Fibroblast of skin of scalp (primary cell): ENCODE measurements at places on chromosomes 3 and 15.

- DNase-seq = no peak
These were observed 8.1 kb downstream of the CHRNA5 start for GRCh38 chr15:78573416-78573815.

- DNase-seq = no peak
These were observed 258.9 kb downstream of the FHIT start for GRCh38 chr3:60992395-60992794.

DNA sequence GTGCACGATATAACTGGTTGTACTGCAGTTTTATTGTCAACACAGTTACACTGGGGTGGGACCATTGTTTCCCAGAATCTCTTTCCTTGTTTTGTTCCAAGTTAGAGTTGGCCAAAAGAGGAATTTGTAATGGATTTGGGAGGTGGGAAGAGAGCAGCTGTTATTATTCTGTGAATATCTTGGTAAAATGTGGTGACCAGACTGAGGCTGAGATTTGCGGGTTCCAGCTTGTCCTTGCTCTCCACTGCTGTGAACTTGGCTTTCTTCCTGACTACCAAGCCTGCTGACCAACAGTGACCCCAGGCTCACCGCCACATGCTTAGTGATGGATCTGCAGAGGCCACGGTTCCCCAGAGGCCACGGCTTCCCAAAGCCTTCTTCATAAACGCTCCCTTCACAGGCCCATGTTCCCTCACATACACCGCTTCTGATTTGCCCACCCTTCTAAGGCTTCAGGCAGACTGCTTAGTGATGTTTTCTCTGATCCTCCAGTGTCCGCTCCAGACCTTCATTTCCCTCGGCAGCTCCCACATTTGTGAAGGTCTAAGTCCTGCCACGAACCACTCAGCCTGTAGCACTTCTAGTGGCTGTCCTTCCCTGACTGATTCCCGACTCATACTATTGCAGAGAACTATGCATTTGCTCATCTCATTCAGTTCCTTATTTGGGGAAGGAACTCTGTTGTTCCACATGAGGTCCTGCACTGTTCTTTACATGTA is 525.5 kb upstream of the RGMA start:
- no peak for DNase-seq

- DNase-seq = no peak
These were observed 21.7 kb upstream of the SYN2 start for GRCh38 chr3:11982341-11982941.

DNA sequence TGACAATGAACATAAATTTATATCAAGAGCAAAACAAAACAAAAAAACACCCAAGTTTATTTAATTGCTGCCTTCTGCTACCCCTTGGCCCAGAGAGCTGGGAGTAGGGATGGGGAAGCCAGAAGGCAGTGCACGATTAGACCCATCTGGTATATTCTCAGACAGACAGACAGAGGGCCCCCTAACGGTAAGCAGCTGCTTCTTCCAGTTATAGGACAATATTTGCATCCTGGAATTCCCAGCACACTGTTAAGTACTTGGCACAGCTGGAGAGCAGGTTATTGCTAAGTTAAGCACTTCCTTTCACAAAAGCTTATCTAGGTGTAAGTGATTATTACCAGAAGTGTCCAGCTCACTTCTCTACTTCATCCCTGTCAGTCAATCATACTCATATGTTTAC is 39.3 kb downstream of the C2CD4B start:
- peak; percentile 45 for DNase-seq

DNA sequence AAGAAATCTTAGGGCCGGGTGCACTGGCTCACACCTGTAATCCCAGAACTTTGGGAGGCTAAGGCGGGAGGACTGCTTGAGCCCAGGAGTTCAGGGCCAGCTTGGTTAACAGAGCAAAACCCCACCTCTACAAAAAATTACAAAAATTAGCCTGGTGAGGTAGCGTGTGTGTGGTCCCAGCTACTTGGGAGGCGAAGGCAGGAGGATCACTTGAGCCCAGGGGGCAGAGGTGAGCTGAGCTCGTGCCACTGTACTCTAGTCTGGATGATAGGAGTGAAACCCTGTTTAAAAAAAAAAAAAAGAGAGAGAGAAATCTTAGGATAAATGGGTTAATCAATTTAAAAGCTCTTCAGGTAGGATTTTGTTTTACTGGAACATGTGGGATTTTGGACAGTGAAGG is 31.2 kb upstream of the DUT start:
- DNase-seq = no peak

DNA sequence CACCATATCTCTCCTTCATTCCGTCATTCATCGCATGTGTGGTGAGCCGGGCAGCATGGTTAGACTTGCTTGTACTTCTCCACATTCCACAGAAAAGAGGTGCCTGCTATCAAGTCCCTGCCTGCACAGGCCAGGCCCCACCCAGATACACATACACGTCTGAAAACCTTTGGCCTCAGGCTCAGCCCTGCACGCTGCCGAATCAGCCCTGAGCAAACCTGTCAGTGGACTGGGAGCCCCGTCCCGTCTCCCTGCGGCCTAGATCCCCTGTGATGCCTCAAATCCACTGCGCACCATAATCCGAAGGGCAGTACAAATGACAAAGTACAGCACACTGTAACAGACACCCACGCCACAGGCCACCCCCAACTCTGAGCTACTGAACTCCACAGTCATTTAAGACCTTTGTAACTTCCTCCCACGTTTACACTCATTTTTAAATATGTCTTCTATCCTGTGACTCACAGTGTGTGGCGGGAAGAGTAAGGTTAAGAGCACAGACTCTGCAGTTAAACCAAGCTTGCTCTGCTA is 67.1 kb downstream of the MB21D2 start:
- DNase-seq = peak; percentile 56

GRCh38 chr3:170368921-170369320 is 11.4 kb downstream of the SKIL start:
- DNase-seq = no peak

GRCh38 chr15:82231233-82231632 is 31.3 kb downstream of the EFL1 start:
- DNase-seq = no peak

DNA sequence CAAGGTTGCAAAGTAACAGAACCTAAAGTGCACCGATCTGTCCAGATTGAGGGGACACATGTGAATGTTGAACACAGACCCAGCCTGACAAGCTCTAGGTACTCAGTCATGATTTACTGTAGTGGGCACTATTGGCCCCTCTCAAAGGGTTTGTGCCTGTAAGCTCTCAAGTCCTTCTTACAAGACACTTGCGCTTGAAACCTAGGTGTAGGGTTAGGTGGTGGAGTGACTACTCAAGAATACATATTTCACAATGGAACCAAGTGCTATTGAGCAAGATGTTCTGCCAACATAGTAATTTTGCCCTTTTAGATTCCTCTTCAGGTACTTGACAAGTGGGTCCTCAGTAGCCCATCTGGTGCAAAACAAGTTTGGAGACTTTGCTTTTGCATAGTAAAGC is 169.9 kb downstream of the AKAP13 start:
- no peak for DNase-seq

DNA sequence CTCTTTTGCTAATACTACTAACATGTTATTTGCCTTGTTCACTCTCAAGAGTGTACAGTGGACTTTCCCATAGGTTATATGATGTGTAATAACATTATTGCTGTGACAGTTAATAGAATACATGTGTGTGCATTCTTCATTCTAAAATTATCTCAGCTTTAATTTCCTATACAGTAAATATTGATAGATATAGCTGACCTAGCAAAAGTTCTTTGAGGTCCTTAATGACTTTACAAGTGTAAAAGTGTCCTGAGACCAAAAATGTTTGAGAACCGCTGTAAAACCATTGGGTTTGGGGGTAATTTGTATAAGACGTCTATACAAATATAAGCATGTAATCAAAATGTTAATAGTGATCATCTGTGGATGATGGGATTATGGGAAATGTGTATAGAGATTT is 469.5 kb upstream of the PROK2 start:
- DNase-seq = no peak

GRCh38 chr15:87733541-87733941 is 523.0 kb downstream of the NTRK3 start:
- DNase-seq = no peak

GRCh38 chr15:33722005-33722672 is 246.2 kb upstream of the CHRM5 start:
- DNase-seq = peak; percentile 18

DNA sequence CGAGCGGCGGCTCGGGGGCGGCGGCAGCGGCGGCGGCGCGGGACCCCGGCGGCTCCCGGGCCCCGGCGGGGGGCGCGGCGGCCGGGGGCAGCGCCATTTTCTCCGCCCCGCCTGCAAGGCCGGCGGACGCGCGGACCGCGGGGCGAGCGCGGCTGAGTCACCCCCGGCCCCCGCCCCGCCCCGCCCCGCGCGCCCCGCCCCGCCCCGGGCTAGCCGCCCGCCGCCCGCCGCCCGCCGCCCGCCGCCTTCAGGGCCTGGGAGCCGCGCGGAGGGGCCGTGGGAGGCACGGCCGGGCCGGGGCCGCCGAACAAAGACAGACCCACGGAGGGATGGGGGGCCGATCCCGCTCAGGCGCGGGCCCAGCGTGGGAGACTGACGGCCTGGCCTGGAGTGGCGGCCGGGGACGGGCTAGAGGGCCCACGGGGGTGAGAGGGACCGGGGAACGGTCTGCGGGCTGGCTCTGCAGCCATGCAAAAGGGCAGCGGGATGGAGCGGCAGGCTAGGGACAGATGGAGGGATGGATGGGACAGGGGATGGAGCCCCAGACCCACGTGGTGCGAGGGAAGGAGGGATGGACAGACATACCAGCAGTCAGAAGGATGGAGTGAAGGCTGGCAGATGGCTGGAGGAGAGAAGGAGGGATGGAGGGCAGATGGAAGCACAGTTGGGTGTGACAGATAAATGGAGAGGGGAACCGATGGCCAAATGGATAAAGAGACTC is at the start of gene EIF4E3:
Gene EIF4E3, minus strand, starts transcription at position 132 of the 721 bp plus-strand sequence. Its CDS starts 35 bp downstream, at position 97.
- DNase-seq = peak; percentile 45

DNA sequence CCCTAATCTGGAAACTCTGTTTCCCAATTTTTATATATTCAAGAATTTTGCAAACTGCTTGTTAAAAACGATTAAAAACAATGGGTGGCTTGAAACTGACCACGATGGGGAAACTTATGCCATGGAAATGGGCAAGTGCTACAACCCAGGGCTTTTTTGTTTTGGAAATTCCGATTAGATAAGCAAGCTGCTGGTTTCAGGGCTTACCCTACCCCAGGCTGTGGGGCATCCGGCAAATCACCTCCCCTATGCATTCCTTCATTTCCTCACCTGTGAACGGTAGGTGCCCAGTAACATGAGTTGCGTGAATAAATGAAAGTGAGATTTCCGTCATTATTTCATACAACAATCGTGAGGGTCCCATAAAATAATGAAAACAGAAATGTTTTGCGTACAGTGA is 34.3 kb downstream of the ST6GAL1 start:
- DNase-seq = no peak

- no peak for DNase-seq
These were observed 96.9 kb upstream of the MYRIP start for GRCh38 chr3:39712413-39713048.

DNA sequence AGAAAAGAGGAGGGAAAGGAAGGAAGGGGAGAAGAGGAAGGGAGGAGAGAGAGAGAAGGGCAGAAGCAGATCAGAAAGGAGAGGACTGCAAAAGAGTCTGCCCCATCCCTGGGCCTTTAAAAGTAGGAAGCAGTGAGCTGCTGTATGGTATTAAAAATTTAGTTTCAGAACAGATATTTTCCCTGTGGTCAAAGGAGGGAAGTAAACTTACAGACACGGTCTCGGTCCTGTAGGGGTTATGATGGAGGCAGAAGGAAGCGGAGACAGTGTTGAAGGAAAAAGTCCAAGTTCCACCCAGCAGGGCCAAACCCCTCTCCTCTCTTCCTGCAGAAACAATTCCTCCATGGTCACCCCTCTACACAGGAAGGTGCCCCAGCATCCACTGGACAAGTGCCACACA is 122.0 kb upstream of the PROK2 start:
- no peak for DNase-seq

DNA sequence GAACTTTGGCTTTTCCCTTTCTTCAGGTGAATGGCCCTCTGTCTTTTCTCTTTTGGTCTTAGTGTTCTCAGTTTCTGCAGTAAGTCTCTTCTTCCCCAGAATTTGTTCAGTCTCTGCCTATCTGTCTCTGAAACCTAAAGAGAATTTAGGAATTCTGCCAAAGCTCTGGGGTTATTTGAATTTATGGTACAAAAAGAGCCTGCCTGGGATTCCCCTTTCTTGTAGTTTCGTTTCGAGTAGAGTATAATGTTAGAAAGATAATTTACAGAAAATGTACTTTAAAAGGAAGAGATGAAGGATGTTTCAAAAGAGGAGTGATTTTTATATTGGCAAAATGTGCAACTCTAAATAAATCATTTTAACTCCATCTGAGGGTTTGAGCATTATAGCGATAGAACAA is 247.4 kb upstream of the SATB1 start:
- DNase-seq = no peak

GRCh38 chr15:49063402-49064280 is 17.4 kb upstream of the SECISBP2L start:
- DNase-seq = no peak

- no peak for DNase-seq
These were observed 31.6 kb downstream of the SAXO2 start for GRCh38 chr15:82294061-82294690.

GRCh38 chr15:80070840-80071239 is 11.4 kb downstream of the ZFAND6 start:
- DNase-seq = peak; percentile 41

GRCh38 chr3:172673210-172673679 is 37.6 kb downstream of the NCEH1 start:
- peak; percentile 78 for DNase-seq

DNA sequence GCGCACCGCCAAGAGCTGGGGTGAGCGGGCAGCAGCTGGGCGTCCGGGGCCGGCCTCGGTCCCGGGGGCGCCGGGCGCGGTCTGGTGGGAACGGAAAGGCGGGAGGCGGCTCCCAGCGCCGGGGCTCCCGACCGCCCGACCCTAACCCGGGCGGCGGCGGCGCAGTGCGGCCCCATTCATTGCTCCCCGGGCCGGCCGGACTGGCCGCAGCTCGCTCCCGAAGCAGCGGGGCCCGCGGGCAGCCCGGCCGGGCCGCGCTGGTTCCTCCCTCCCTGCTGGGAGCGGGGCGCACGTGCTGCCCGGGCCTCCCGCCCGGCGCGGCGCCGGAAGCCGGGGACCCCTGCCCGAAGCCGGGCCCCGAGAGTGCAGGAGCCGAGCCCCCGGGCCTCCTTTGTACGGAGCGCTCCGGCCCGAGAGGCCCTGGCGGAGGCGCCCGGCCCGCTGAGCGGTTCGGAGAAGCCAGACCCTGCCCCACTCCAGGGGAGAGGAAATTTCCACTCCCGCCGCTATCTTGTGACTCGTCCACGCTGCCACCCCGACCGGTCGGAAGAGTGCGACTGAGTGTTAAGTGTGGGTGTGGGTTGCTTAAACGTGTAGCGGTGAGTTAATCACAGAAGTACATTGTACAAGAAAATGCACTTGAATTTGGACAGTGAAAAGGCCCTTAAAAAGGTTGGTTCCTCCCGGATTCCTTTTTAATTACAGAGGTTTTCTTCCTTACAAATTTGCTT is 613 bp downstream of the ATP1B3 start:
- peak; percentile 25 for DNase-seq

GRCh38 chr3:171472552-171472951 is 12.3 kb upstream of the TNIK start:
- DNase-seq = no peak

GRCh38 chr15:55113736-55114135 is 83.0 kb downstream of the RSL24D1 start:
- DNase-seq = no peak
